ENCODE measurements at places on chromosomes 7 and 10.

GRCh38 chr7:29564496-29565223, 1.0 kb downstream of the PRR15 start:
- no peak for DNase-seq

DNA sequence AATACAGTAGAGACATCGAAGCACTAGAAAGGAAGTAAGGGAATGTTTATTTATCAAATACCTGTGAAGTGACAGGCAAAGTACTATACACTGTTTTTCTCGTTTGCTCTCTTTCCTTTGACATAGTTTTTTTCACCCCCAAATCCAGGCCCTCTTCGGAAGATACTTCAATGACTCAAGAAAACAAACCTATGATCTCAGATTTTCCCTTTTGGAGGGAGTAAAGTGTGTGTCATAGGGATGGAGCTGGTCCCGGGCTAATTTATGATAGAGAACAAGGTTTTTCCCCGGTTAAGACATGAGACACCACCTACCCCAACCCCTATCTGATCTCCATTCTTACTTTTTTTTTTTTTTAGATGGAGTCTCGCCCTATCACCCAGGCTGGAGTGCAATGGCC, 61.7 kb downstream of the MAP3K8 start:
- DNase-seq: no peak

- DNase-seq: no peak
Observed at GRCh38 chr10:71232089-71232998, 20.0 kb downstream of the UNC5B start.

DNA sequence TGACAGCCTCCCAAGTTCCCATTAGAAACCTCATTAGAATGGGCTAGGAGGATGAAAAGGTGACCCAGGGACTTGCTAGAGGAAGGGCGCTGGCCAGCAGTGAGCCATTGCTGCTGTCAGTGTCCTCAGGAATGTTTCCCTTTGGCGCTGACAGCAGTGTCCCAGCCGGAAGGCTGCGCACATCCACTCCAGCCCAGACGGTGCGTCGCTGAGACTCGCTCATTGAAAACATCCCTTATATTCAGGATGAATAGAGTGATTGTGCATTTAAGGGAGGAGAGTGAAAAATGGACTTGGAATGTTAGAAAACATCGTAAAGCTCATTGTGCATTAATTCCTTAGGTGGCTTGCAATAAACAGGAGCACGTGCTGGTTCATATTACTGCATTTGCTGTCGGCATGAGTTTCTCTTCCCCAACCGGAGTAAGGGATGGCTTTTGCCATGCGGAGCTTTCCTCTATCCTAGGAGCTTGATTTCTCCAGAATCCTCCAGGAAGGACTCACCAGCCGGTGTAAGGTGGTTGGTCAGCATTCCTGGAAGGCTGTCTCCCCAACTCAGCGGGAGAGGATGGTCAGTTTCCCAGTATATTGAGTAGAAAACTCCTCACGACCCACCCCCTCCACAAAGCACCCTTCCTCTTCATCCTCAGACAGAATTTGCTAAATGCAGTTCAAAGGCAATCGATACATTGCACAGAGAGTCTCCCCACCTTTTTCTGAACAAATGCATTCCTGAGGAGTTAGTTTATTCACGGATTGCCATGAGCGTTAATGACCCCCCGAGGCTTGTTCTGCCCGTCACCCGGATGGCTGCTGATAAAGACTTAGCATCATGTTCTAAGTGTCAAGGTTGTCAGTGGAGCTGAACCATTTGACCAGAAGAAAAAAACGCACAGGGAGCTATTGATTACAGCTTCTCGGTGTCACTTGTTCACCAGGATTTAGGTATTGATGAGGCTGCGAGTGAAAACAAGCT, 201.8 kb downstream of the EBF3 start:
- no peak for DNase-seq

DNA sequence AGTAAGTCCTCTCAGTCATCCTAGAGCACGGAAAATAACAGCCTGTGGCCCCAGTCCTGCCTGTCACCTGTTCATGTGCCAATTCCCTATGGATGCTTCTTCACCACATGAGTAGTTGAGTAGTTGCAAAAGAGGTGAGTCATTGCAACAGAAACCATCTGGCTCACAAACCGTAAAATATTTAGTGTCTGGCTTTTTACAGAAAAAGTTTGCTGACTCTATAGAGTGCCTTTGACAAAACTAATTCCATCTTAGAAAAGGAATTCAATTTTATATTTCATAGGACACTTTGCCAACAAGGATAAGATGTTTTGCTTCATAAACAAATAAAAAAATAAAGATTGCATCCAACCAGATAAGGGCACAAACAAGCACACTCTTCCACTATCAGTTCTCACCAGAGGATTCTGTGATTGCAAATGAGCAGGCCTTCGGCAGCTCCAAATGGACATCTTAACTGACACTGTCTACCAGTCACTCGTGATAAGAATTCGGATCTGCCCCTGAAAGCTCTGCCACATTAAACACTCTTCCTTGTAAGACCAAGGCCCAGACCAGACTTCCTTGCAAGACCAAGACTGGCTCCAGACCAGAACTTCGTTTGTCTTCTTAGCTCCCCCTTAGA, 242.7 kb upstream of the SEMA3C start:
- DNase-seq: no peak

DNA sequence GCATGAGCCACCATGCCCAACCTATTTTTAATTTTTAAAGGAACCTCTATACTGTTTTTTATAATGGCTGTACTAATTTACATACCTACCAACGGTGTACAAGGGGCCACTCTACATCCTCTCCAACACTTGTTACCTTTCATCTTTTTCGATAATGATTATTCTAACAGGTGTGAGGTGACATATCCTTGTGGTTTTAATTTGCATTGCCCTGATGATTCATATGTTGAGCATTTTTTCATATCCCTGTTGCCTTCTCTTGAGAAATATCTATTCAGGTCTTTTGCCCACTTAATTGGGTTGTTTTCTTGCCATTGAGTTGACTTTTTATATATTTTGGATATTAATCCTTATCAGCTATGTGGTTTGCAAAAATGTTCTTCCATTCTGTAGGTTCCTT, 167.0 kb downstream of the CTTNBP2 start:
- DNase-seq: no peak

- DNase-seq: no peak
Observed at GRCh38 chr10:108362296-108362695, 1197.8 kb upstream of the SORCS1 start.

GRCh38 chr10:88032566-88032965, 169.1 kb downstream of the PTEN start:
- no peak for DNase-seq

- no peak for DNase-seq
Observed at GRCh38 chr10:70106958-70107791, 25.4 kb downstream of the AIFM2 start.

DNA sequence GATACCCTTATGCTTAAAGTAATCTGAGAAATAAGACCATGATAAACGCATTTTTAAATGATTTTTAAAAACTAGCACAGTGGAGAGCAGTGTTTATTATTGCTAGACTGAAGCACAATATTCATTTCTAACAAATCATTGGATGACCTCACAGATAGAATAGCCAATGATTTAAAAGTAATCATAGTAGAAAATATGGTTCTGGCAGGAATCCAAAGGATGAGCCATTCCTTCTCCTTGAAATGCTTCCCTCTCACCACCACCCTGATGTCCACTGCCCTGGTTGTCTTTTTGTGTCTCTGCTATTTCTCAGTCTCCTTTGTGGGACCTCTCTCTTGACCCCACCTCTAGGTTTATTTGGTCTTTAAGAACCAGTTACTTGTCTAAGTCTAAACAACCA, 64.9 kb downstream of the PRKG1 start:
- DNase-seq: no peak

- no peak for DNase-seq
Observed at GRCh38 chr7:66140924-66141323, 26.3 kb downstream of the CRCP start.

GRCh38 chr7:151506901-151507382, 12.8 kb downstream of the RHEB start:
- DNase-seq: no peak

GRCh38 chr7:101664436-101664835, 35.3 kb upstream of the MYL10 start:
- DNase-seq: no peak

GRCh38 chr7:133294234-133294633, 41.4 kb downstream of the EXOC4 start:
- no peak for DNase-seq

GRCh38 chr7:155638366-155638765, 6.1 kb upstream of the RBM33 start:
- no peak for DNase-seq

DNA sequence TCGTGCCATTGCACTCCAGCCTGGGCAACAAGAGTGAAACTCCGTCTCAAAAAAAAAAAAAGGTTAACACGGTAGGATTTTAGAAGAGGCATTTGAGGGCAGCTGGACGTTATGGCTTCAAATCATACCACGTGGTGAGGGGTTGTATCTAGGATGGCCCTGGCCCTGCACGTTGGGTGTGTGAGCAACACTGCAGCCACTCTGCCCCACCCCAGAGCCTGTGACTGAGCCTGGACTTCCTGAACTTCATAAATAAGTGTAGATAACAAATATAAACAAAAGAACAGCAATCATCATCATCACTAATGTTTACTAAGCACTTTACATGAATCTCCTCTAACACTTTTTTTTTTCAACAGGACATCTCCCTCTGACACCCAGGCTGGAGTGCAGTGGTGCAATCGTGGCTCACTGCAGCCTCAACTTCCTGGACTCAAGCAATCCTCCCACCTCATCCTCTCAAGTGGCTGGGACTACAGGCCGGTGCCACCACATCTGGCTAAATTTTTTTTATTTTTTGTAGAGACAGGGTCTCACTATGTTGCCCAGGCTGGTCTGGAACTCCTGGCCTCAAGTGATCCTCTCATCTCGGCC, 169.5 kb upstream of the FRMD4A start:
- no peak for DNase-seq

- DNase-seq: peak; percentile 65
Observed at GRCh38 chr10:132836832-132837540, 51.0 kb upstream of the NKX6-2 start.

Measured in CD8-positive, alpha-beta T cell (primary cell).